CD14-positive monocyte (primary cell): ENCODE measurements at places on chromosomes 5 and 9.
A peak's percentile ranks its signal among the peaks of the same experiment; 100 is the strongest.

DNA sequence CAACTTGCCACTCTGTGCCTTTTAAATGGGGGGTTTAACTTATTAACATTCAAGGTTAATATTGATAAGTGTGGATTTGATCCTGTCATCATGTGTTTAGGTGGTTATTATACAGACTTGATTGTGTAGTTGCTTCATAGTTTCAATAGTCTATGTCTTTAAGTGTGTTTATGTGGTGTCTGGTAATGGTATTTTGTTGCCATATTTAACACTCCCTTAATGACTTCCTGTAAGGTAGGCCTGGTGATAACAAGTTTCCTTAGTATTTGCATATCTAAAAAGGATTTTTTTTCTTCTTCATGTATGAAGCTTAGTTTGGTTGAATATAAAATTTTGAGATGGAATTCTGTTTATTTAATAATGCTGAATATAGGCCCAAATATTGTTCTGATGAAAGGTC lies 506.0 kb upstream of the ZNF462 start:
- no peak for DNase-seq

- no peak for DNase-seq
Observed at GRCh38 chr5:69285448-69286116, 47.0 kb downstream of the CCDC125 start.

DNA sequence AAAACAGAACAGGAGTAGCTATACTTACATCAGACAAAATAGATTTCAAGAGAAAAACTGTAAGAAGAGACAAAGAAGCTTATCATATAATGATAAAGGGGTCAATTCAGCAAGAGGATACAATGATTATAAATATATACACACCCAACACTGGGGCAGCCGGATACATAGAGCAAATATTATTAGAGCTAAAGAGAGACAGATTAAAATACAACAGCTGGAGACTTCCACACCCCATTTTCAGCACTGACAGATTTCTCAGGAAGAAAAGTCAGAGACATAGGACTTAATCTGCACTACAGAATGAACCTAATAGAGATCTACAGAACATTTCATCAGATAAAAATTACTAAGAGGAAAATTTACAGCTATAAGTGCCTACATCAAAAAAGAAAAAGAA lies 35.7 kb downstream of the OXCT1 start:
- DNase-seq: no peak

DNA sequence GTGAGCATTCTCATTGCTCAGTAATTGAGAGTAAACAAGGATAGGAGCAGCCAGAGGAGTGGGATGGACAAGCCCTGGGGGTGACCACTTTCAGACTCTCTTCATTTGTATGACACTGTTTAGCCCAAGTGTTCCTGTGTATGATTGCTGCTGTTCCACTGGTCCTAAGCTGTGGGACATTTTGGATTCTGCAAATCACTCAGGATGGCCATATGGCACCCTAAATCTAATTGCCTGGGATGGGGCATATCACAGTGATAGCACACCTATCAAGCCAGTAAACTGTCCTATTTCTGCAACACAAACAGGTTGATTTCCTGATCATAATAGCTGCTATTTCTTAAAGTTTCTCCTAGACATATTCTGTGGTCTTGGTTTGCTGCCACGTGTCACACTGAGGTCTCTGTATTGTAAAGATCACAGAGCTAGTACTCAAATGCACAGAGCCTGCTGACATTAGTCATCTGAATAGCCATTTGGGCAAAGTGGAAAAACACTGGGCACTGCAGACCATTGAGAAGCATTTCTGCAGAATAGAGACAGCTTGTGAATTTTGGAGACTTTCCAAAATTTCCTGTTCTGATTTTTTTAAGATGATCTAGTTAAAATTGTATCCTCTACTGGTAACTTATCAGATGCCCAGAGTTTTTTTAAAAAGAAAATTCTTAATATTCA lies 320.2 kb downstream of the RFX3 start:
- DNase-seq: no peak

- DNase-seq: no peak
Observed at GRCh38 chr5:112227911-112228631, 191.0 kb downstream of the EPB41L4A start.

GRCh38 chr9:76618762-76619161 lies 145.5 kb upstream of the PCA3 start:
- DNase-seq: peak; percentile 65

DNA sequence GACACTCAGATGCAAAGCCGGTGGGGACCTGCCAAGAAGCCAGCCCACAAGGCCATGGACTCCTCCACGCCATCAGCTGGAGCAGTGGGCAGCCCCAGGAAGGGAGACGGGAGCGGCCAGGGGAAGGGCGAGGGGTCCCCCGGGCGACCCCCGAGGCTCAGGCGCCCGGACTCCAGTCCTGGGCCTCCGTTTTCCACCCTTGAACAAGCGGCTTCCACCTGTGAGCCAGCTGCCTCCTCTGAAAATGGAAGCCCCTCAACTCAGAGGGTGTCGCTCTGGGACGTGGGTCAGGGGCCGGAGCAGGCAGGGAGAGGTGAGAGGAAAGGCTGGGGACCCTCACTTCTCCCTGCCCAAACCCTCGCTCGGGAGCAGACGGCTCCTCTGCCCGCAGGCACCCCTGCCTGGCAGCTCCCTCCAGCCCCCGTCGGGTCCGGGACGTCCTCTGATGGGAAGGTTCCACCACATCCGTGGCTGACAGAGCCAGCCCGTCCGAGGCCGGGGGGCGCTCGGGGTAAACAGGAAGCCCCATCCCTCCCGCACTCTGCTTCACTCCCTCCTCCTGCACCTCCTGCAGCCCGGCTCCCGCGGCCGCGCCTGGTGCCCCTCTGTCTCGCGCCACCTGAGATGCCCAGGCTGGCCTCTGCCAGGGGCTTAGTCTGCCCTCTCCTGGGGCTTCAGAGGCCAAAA lies 3.7 kb upstream of the EGFL7 start:
- no peak for DNase-seq

- no peak for DNase-seq
Observed at GRCh38 chr9:22084336-22085035, 75.4 kb upstream of the CDKN2B start.

DNA sequence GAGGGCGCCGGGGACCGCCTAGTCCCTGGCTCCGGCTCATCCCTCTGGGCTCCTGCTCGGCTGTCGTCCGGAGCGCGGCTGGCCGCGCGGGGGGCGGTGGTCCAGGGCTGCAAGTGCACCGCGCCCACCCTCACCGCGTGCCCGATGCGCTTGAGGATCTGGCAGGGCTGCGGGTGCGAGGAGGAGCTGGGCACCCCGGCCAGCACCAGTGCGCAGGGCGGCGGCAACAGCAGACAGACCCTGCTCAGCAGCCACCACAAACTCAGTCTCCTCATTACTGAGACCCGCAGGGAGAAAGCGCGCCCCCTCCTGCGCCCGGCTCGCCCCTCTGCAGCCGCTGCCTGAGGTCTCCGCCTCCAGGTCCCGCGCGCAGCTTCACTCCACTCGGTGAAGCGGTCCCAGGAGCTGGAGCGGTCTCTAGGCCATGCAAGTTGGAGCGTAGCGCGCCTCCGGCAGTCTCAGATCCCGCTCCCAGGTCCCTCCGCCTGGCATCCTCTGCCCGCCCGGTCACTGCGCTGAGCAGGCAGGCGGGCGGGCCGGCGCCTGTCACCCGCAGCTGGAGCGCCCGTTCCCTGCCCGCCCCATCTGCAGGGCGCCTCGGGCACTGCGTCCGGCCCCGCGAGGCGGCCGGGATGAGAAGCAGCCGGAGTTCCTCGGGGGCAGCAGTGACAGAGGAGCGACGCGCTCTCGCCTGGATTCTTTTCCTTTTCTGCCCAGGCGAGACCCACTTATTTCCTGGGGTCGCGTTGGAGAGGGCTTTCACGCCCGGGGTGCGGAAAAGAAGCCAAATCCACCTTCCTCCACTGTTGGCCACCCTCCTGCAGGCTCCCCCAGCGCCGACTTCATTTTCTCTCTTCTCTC lies 512 bp downstream of the GRIN3A start:
- no peak for DNase-seq

DNA sequence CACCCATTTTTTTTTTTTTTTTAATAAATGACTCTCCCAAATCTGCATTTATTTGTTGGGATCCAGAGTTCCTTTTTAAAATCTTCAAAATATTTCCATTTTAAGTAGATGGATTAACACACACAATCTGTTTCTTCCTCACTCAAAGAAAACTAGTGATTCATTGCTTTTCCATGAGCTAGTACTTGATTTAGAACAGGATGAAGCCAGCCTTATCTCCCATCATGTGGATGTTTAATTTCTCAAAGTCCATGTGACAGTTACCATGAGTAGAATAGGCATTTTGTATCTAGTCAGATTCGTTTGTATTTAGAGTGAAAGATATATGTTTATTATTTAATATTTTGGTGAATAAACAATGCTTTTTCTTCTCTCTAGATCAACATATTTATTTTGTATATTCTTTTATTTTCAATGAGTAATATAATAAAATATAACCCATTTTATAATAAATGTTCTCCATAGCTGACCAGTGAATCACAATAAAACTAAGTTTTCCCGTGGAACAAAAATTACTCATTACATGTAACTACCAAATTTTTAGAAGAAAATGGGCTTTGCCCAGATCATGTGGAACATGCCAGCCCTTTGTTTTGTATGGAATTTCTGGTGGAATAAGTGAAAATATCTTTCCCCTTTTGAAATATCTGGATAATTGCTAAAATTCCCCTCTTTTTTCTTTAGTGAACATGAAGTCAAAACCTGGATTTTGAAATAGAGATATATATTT lies 54.9 kb upstream of the RPS23 start:
- no peak for DNase-seq
